HFFc6 (cell line): ENCODE measurements at places on chromosomes 13 and 19.
A peak's percentile ranks its signal among the peaks of the same experiment; 100 is the strongest.

GRCh38 chr19:51799034-51799773 lies 4.2 kb downstream of the FPR3 start:
- peak; percentile 99 for DNase-seq

DNA sequence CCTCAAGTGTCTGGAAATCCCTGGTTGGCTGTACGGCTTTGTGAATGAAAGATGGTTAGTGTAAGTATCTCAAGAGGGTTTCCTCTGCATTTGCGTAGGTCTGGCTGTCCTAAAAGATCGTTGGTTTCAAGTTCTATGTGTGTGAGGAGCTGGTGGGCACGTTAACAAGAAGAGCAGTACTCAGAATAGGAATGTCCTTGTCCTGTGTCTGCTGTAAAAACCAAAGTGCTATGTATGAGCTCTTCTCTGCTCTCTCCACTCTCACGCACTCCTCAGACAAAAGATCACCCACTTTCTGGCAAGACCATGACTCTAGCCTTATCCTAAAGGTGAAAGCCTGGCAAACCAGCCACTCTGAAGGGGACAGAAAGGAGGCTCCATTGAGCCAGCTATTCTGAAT lies 39.1 kb downstream of the USP12 start:
- DNase-seq = no peak

DNA sequence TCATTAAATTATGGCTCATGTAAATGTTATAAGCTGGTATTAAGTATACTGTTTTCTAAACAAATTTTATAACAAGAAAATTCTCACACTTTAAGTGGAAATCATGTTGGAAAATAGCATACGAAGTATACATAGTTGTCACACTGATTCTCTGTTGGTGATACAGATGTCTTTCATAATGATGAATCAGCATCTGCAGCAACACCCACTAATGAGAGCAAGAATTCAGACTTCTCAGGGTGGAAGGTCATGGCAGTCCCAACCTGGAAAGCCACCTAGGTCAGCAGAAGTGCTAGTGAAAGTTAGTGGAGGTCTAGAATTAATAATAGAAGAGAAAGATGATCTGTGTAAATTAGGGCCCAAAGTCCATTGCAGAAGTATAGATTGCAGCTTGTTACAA lies 719.7 kb upstream of the MIR17HG start:
- no peak for DNase-seq

DNA sequence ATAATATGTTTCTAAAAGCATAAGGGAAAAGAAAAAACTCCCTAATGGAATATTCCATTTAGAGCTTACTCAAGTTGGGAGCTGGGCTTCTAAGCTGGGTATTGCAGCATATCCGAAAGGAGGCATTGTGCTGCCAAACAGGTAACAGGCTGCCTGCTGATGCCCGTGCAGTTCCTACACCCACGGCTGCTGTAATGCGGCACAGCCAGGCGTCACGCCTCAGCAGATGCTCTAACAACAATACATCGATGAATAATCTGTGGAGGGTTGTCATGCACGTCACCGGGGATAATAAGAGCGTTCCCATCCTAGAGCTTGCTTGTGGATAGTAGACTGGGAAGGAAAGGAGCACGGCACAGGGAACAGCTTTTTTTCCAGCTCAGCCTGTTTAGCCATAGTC lies 1582.1 kb upstream of the SLC10A2 start:
- no peak for DNase-seq

GRCh38 chr13:114230117-114230516 lies 4.6 kb upstream of the CDC16 start:
- DNase-seq = no peak

DNA sequence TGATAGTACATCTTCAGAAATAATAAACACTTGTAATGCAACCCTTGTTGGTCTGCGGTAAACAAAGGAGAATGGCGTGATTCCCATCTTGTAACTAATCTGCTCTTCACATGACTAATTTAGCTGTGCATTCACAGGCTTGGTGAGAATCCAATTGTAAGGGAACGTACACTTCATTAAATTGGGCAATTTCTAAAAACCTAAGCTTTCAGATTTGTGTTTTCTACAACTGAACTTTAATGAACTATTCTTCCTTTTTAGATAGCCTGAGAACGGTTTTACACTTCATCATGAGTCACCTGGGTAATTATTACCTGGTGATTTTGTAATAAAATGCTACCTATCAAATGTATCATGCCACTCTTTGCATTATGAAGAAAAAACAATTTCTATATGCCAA lies 306.9 kb downstream of the KLF5 start:
- DNase-seq = no peak

- no peak for DNase-seq
Measured at GRCh38 chr13:46210362-46211083, 1.2 kb upstream of the LRRC63 start.

- no peak for DNase-seq
Measured at GRCh38 chr13:43133792-43134191, 110.4 kb downstream of the DNAJC15 start.

DNA sequence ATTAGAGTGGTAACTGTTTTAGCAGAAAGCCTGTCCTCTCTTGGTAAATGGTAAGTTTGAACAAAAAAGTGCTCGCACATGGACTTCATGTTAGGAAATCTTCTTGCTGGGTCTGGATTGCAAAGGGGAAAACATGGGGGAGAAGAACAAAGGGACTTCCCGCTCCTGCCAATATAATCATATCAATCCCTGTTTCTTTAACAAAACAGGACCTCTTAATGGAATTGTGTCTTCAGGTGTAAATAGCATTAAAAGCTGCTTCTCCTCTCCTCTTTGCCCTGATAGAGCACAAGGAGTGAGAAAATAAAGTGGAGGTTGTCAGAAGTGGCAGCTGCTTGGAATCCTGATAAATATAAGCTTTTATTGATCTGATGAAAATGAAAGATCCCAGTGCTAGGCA lies 20.4 kb upstream of the ZNF536 start:
- DNase-seq = no peak

GRCh38 chr13:42660333-42660965 lies 86.5 kb downstream of the TNFSF11 start:
- DNase-seq = no peak

- no peak for DNase-seq
Measured at GRCh38 chr19:9953802-9954542, 17.7 kb upstream of the OLFM2 start.

DNA sequence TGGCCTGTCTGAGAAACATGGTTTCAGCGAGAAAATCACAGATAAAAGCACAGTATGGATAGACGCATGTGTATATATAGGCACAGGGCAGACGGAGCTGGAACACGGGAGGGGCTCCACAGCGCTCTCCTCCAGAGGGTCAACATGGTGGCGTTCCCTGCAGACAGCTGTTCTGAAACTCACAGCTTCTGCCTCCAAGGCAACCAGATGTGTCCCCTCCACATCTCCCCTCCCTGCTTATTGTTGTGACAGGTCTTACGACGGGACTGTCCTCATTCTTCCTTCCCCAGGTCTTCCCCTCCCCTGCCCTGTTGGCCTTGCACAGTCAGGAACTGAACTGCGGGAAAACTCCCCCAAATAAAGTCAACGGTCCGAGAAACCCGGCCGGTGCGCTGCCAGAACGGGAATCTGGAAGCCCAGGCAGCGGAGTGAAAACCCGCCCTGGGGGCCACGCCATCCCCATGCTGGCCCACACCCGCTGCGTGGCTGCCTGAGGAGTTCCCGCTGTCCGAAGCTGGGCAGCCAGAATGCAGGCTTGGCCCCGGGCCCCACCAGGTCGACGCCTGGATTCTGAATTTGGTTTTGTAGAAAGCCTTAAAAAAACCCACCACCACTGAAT lies 2.6 kb upstream of the TIMM13 start:
- no peak for DNase-seq

- DNase-seq = no peak
Measured at GRCh38 chr13:37303606-37304005, 198.1 kb upstream of the CSNK1A1L start.

DNA sequence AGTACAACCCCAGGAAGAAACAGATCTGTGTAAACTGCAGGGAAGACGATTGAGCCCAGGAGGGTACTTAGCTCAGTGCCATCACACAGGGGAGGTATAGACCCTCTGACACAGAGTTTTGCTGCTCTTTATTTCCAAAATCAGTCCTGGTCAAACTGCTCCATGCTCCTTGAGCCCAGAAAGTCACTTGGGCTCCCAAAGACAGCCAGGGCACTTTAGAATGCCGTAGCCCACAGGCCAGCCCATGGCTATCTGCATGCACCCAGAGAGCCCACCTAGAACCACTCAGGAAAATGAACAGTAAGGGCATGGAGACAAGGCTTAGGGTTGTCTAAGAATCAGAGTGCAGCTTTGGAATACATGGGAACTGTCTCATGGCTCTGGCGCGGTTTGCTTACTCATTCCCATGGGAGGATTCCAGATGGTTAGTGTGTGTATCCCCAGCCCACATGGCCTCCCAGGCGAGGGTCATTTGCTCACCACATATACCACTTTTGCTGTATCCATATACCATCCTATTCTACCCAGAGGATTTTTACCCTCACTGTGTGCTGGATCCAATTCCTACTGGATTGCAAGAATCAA lies 14.7 kb upstream of the PDCD5 start:
- DNase-seq = peak; percentile 19

GRCh38 chr13:57739089-57739488 lies 107.5 kb downstream of the PCDH17 start:
- no peak for DNase-seq

DNA sequence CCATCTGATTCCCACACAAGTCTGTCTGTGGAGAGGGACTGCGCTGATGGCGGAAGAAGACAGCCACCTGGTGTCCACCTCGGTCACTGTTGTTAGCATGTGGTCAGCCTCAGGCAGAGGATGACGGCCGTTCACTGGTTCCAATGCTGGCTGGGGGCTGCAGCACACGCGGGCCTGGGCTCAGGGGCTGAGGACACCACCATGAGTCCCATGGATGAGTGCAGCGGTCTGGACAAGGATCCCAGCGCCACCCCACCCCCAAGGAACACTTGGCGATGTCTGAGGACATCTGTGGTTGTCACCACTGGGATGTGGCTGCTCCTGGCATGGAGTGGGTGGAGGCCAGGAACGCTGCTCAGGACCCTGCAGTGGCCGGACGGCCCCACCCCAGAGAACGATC lies 10.9 kb downstream of the DPP9 start:
- DNase-seq = no peak

GRCh38 chr19:38684078-38684861 lies 36.8 kb downstream of the ACTN4 start:
- peak; percentile 94 for DNase-seq

DNA sequence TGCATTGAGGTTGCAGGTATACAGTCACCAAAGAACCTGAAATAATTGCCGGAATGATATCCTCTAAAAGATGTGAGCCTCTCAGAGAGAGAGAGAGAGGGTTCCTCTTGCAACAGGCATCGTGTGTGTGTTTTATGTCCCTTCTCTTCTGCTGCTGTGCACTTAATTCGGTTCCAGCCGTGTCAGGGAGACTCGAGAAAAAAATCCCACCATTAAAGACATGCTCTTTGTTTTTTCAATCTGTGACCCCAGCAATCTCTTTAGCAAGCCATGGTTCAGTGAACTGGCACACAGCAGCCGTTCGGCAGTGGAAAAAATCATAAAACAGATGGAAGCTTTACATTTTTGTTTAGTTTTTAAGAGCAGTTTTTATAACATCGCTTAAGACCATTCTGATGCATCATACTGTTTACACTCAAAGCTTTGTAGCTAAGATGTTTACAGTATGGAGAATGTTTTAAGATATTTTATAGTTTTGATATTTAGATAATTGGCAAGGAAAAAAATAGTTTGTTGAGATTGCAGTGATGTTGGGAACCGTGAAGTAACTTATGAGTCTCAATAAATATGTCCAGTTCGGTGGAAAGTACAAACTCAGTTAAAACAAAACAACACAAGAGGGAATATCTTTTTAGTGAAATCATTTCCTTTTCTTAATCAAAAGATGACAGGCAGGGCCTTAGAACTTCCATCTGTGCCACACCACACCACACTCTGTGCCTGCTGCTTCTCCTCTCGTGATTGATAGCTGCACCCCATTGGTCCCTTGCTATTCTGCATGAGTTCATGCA lies 31.2 kb upstream of the ZNF536 start:
- no peak for DNase-seq

GRCh38 chr19:13240312-13241022 lies 90.3 kb downstream of the IER2 start:
- no peak for DNase-seq

DNA sequence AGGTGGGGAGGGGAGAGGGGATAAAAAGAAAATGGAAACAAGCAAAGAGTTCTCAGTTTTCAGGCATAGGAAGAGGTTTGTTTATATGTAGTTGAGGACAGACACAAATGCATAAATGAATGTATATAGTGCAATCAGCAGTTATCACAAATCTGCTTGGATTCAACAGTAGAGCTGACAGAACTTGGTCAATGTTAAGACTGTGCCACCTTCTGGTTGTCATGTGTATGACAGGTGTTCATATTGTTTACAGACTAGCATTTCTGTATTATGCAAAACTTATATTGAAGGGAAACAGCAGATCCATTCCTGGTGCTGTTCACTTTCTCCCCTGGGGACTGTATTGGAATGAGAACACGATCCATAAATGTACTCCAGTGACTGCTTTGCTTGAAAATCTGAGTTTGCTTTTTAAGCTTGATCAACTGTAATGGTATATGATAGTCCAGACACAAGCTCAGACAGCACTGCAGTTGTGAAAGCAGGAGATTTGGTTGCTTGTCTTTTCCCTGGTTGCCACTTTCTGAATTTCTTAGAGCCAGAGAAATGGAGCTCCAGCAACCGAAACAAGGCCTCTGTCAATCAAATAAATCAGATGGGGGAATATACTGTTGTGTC lies 319.5 kb upstream of the OBI1 start:
- peak; percentile 66 for DNase-seq

GRCh38 chr19:32976223-32976805 lies 4.3 kb downstream of the FAAP24 start:
- DNase-seq = peak; percentile 46

DNA sequence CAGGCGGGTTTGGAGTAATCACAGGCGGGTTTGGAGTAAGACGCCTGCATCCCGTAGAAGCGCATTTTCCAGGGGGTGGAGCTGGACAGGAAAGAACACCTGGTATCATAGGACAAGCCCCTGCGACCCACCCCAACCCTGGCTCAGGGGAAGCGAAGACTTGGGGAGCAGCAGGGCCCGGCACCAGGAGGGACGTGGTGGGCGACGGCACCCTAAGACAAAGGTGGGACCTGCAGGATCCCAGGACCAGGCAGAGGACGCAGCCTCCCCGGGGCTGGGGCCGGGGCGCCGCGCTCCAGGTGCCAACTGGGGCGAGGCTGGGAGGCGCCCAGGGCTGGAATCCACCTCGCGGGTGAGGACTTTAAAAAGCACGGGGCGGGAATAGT lies 520 bp downstream of the ZNF600 start:
- DNase-seq = no peak

- DNase-seq = no peak
Measured at GRCh38 chr13:102028206-102028605, 373.6 kb downstream of the FGF14 start.

GRCh38 chr19:12162513-12162881 lies 399 bp upstream of the ZNF136 start:
- DNase-seq = no peak

GRCh38 chr13:23570099-23570920 lies at the start of gene TNFRSF19:
Gene TNFRSF19, plus strand, starts transcription at chr13:23570412. Its CDS starts 19,772 bp downstream, at chr13:23590184.
- DNase-seq = peak; percentile 84

- DNase-seq = no peak
Measured at GRCh38 chr19:974564-975257, 9.4 kb upstream of the WDR18 start.

- DNase-seq = peak; percentile 84
Measured at GRCh38 chr19:5403968-5404640, 51.1 kb upstream of the ZNRF4 start.

GRCh38 chr19:56875717-56876116 lies 35.2 kb upstream of the PEG3 start:
- DNase-seq = no peak
